Inflammatory macrophage treated with lipopolysaccharide for 4 hours (primary cell): ENCODE measurements at places on chromosomes 5 and 9.

DNA sequence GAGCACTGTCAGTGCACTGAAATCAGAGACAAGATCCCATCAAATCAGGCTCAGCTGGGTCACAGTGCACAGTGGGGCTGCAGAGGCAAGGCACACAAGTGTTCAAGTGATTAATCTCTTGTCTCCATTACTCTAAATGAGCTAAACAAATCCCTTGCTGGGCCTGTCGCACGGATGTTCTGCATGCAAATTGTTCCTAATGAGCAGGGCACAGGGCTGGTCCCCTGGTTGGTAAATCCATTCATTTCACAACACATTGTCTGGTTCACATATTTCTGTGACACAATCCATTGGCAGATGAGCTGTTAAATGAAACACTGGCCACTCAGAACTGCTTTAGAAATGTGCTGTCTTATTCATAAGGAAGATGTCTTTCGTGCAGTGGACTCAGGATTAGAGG is 167.9 kb upstream of the BRINP1 start:
- no peak for DNase-seq

GRCh38 chr9:87718231-87718630 is 7.7 kb upstream of the CTSL start:
- no peak for DNase-seq

- no peak for DNase-seq
These were observed 6.1 kb downstream of the ZNF622 start for GRCh38 chr5:16459451-16459850.

DNA sequence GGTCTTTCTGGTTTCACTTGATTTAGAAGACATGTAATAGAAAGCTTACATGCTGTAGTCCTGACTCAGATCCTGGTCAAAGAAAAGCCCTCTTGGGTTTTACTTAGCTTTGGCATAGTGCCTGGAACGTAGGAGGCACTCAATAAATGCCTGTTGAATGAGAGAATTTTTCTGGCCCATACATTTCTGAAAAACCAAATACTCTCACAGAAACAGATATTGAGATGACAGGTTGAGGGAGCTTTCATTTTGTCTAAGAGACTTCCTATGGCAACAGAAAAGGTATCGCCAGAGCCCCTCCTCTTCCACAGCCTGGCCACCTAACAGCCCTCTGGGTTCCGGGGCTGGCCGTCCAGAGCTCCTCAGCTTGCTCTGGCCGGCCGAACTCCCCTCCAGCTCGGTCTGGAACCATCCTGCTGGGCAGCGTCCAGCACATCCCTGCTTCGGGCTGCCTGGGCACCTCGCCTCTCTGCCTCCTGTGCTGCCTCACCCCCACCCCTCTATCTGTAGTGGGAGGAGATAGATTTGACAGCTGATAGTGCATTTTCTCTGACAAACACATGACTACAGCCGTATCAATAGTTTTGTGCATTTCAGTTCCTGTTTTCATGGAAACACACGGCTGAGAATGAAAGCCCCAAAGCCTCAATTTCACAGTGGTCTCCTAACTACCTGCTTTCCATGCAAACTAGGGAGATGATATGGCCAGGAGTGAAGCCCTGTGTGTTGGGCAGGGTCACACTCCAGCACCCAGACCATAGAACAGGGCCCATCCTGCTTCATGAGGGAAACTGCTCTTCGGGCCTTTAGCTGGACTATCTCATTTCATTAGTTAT is 1.1 kb downstream of the IL4 start:
- no peak for DNase-seq

- no peak for DNase-seq
These were observed 693.2 kb upstream of the CHD1 start for GRCh38 chr5:99621772-99622681.

DNA sequence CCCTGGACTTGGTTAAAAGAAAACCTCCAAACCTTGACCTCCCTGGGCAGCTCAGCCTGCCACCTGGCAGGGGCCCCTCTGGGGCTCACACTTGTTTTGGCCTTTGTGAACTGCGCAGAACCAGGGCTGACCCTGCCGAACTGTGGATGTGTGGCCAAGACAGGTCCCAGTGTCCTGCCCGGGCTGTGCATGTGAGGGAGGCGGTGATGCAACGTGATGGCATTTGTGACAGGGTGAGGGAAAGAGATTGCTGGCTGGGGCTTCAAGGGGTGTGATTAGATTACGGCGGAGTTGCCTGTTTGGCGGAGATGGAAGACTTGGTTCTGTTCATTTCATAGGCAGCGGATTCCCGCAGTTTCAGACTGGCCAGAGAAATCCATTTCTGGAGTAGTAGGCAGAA is 30.4 kb upstream of the NKX2-5 start:
- DNase-seq, result no peak
